ENCODE measurements at places on chromosomes 12 and 14. TPM values are rescaled to one million over a fixed set of nuclear protein-coding genes. Genes with fewer than 3 reads are reported as not detected.

Gene TMEM63C
- 1.6 TPM for total RNA-seq

Gene TMEM179
- 11.9 TPM for total RNA-seq

Gene LAG3
- 1.2 TPM for total RNA-seq

Gene ADCY6
- total RNA-seq: 40.1 TPM

Gene CIROP
- total RNA-seq: 0.64 TPM

Gene KMT2D
- total RNA-seq: 118 TPM

Gene MMP19
- 1.1 TPM for total RNA-seq

DNA sequence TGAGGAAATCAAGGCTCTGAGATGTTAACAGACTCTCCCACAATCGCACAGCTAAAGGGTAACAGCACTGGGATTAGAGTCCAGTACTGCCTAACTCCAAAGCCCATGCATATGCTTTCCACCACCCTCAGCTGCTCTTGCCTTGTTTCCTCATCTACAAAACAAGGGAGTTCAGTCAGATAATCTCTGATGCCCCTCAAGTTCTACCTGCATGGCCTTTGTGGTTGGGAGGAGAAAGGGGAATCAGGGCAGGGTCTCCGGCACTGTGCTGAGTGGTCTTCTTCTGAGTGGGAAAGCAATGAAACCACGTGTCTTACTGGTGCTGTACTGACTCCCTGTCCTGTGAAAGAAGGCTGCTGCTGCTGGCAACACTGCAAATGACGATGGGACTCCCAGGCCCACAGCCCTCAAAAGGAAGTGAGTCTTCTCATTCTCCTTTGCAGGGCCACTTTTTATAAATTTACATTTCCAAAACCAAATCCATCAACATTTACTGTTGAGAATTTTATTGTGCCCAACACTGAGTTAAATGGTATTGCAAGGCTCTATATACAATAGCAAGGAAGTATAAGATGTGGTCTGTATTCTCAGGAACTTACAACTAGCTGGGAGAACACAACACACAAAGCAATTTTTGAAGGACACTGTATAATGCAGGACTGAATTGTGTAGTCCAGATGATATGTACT is 19.7 kb upstream of the DUSP16 start:
- H3K27ac ChIP-seq: no peak overlapping the region
- H3K36me3 ChIP-seq: no peaks in the 10 kb centered on the region
- no peak for DNase-seq
- no peaks in the 10 kb centered on the region for H3K4me1 ChIP-seq
- H3K4me3 ChIP-seq: no peak overlapping the region

- no peak for DNase-seq
- H3K36me3 ChIP-seq: no peaks in the 10 kb centered on the region
- no peak overlapping the region for H3K27ac ChIP-seq
Measured at GRCh38 chr12:14959463-14959862, 1.9 kb downstream of the ARHGDIB start.

DNA sequence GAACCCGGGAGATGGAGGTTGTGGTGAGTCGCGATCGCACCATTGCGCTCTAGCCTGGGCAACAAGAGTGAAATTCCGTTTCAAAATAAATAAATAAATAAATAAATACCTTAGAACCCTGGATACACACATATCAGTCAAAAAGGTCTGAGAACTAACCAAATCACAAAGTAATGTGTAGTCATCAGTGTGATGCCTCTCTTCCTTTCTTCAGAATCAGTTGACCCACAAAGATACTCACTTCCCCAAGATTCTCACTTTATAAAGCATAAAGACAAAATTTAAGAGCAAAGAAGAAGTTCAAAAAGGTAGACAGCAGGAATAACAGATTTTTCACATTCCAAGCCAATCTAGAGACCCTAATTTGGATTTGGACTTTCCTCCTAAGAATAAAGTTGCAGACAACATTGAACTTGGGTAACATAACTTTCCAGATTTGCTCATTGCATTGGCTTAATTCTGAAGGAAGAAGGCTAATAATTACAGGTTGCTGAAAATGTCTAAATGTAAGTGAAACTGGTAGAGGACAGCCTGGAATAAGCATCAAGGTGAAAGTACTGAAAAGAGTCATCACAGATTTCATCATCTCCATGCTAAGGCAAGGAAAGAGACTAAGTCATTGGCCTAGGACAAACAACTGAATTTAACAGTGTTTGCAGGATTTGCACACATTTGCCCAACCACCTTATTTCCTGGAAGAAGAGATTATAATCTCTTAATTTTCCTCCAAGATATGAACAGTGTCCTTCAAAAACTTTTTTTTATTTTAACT is 17.4 kb downstream of the TMED10 start:
- H3K27ac ChIP-seq: no peak overlapping the region
- DNase-seq: no peak
- no peaks in the 10 kb centered on the region for H3K27me3 ChIP-seq
- H3K4me1 ChIP-seq: no peaks in the 10 kb centered on the region

GRCh38 chr14:92460916-92461579 is 52.5 kb upstream of the RIN3 start:
- no peaks in the 10 kb centered on the region for H3K4me1 ChIP-seq
- no peak overlapping the region for H3K27ac ChIP-seq
- no peaks in the 10 kb centered on the region for H3K36me3 ChIP-seq
- no peaks in the 10 kb centered on the region for H3K27me3 ChIP-seq
- DNase-seq: peak; percentile 55

DNA sequence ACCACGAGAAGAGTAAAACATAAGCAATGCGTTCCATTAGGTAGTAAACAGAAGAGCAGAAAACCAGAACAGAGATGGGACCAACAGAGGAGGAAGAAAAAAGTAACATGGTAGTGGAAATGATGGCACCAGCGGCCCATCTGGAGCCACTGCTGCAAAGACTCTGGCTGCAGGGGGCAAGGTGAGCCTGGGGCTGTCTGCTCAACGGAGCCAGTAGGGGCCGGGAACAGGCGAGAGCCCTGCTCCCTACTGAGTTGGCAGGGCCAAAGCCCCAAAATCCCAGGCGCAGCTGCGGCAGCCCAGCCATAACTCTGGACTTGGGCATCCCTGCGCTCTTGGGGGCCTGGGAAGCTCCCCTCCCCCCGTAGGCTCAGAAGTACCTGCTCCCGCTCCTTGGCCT is 28.5 kb upstream of the PYGL start:
- H3K4me1 ChIP-seq: peaks cover under 1% of the 10 kb centered on the region
- no peaks in the 10 kb centered on the region for H3K36me3 ChIP-seq
- no peaks in the 10 kb centered on the region for H3K27me3 ChIP-seq
- no peak overlapping the region for H3K27ac ChIP-seq

- H3K27ac ChIP-seq: no peak overlapping the region
- H3K4me3 ChIP-seq: no peak overlapping the region
- H3K4me1 ChIP-seq: no peaks in the 10 kb centered on the region
- H3K36me3 ChIP-seq: no peaks in the 10 kb centered on the region
- H3K27me3 ChIP-seq: no peaks in the 10 kb centered on the region
- DNase-seq: peak; percentile 66
Measured at GRCh38 chr14:56422703-56423213, 156.8 kb upstream of the TMEM260 start.

- no peaks in the 10 kb centered on the region for H3K4me1 ChIP-seq
- peak; percentile 62 for DNase-seq
- H3K4me3 ChIP-seq: no peak overlapping the region
- no peaks in the 10 kb centered on the region for H3K27me3 ChIP-seq
- no peak overlapping the region for H3K27ac ChIP-seq
- H3K36me3 ChIP-seq: no peaks in the 10 kb centered on the region
Measured at GRCh38 chr12:43957732-43958372, 122.0 kb downstream of the TMEM117 start.

- H3K27me3 ChIP-seq: no peaks in the 10 kb centered on the region
- H3K27ac ChIP-seq: no peak overlapping the region
- DNase-seq: no peak
Measured at GRCh38 chr14:65750906-65751305, 338.4 kb downstream of the FUT8 start.

DNA sequence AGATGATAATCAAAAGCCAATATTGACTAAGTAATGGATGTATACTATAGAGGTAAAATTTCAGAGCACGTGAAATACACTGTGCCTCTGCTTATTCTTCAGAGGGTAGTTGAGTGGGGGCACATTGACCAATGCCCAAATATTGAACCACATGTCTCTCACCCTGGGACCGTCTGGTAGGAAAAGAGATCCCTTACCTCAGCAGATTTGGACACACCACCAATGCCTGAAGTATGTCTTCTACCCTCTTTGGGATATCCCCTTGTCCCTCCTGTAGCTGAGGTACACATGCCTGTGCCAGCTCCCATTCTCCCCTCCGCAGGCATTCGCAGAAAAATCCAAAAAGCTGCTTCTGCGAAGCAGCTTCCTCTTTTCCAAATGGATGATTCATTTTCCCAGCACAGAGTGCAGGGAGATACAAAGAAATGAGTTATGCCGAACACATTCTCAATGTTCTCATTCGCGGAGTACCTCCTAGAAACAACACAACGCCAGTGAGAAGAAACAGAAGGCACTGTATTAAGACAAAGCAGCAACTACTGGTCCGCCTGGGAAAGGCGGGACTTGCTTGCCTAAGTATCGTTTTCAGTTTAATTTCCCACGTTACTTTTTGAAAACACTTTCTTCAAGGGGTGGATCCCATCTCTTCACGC is 691 bp downstream of the ZFYVE26 start:
- peak; percentile 49 for DNase-seq
- H3K27ac ChIP-seq: no peak overlapping the region
- H3K36me3 ChIP-seq: peaks cover 26% of the 10 kb centered on the region
- H3K4me1 ChIP-seq: peaks cover 3% of the 10 kb centered on the region

DNA sequence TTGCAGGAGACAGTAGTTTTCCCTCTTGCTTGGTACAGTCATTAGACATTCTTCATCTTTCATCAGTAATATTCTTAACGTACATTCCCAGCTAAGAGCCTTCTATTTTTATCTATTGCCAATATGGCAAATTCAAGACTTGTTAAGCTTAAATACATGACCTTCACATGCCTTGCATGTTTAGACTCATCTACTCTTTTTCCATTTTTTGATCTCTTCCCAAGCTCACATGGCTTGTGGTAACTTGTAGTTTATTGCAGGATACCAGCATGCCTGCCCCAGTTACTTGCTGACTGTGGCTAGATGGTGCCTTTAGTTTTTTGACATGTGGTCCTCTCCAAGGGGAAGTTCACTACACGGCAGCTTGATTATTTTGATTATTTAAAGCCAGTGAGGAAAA is 729.0 kb downstream of the SLC6A15 start:
- DNase-seq: no peak
- H3K27me3 ChIP-seq: no peaks in the 10 kb centered on the region
- H3K4me3 ChIP-seq: no peak overlapping the region
- no peaks in the 10 kb centered on the region for H3K36me3 ChIP-seq

DNA sequence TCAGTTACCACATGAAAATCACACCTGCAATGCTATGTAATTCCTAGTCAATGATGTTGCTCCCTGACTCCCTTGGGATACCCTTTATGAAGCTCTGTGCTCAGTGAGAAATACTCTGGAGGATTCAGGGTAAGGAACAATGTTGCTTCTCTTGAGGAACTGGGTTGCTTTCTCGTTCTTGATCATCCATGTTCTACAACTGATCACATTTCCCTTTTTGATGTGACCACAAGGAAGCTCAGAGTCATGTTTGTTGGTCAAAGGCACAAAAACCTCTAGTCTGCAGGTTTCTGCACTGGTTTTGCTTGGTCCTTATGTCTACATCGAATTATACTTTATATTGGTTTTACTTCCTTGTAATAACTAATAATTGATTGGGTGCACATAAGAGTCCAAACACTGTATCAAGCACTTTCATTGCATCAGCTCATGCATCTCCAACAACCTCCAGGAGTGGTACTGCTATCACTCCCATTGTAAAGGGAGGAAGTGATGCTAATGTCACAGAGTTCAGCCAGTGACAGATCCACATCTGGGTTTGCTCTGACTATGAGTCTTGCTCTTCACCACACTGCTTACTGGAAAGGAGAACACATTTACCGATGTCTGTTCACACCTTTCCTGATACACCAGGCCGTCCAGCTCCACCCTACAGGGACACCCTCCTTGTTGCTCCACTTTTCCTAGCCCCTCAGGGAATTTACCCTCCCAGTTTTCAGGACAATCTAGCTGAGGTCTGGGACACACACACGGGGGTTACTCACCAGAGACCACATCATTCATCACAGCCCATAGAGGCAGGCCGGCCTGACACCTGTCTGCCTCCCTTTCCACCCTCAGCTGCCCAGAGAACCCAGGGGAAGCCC is 41.0 kb downstream of the CMKLR1 start:
- no peaks in the 10 kb centered on the region for H3K36me3 ChIP-seq
- H3K27me3 ChIP-seq: no peaks in the 10 kb centered on the region
- H3K4me3 ChIP-seq: no peak overlapping the region

GRCh38 chr12:116122628-116123027 is 154.9 kb downstream of the MED13L start:
- no peaks in the 10 kb centered on the region for H3K27me3 ChIP-seq
- H3K27ac ChIP-seq: peak overlapping the region; percentile 15
- H3K36me3 ChIP-seq: no peaks in the 10 kb centered on the region
- no peak for DNase-seq

DNA sequence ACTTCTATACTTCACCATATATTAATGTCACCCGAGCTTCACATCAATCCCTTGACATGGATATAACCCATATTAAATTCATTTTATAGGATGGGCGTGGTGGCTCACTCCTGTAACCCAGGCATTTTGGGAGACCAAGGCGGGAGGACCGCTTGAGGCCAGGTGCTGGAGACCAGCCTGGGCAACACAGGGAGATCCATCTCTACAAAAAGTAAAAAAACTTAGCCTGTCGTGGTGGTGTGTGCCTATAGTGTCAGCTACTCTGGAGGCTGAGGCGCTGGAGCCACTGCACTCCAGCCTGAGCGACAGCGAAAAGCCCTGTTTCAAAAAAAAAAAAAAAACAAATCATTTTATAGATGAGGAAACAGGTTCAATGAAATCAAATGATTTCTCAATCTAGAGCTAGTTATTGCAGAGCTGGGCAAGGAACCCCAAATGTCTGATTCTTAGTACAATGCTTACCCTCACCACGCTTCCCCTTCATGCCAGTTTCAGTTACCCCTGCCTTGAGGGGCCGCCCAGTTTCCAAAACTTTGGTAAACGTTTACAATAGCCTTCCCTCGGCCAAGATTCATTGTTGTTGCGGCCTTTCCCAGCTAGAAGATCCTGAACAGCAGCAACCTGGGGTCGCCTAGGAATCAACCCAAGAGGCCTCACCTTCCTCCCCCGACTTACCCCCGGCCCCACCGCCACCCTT is 751 bp downstream of the PSMB5 start:
- peak; percentile 26 for DNase-seq
- H3K4me3 ChIP-seq: peak overlapping the region; percentile 97
- no peaks in the 10 kb centered on the region for H3K4me1 ChIP-seq
- H3K27ac ChIP-seq: peak overlapping the region; percentile 95
- H3K27me3 ChIP-seq: no peaks in the 10 kb centered on the region
- peaks cover 38% of the 10 kb centered on the region for H3K36me3 ChIP-seq

DNA sequence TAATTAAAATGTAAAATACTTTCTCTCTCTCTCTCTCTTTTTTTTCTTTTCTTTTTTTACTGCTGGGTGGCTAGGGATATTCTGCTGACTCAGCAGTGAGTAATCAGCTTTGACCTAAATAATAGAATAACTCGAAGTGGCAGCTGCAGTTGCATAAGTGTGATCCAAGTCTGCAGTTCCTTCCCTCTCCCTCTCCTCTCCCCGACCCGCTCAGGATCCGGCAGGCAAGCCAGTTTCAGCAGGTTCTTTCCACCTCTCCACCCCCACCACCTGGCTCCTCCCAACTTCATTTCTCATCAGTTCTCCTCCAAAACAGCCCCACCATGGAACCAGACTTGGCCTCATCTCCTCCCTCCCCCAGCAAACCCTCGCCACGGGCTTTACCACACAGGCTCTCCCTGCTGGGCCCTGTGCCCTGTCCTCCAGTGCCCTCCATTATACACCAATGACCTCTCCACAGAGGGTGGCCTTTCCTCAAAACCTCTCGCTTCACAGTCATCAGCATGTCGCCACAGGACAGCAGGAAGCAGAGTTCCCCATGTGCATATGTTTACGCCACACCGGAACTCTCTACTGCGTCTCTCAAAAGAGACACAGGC is 22.4 kb downstream of the SLC7A8 start:
- peak; percentile 86 for DNase-seq
- H3K36me3 ChIP-seq: no peaks in the 10 kb centered on the region
- H3K4me1 ChIP-seq: peaks cover 7% of the 10 kb centered on the region
- H3K27me3 ChIP-seq: peaks cover 4% of the 10 kb centered on the region

All from endodermal cell (in vitro differentiated cells).